COR-L47 (cell line): ENCODE measurements at places on chromosomes 2 and 18.

DNA sequence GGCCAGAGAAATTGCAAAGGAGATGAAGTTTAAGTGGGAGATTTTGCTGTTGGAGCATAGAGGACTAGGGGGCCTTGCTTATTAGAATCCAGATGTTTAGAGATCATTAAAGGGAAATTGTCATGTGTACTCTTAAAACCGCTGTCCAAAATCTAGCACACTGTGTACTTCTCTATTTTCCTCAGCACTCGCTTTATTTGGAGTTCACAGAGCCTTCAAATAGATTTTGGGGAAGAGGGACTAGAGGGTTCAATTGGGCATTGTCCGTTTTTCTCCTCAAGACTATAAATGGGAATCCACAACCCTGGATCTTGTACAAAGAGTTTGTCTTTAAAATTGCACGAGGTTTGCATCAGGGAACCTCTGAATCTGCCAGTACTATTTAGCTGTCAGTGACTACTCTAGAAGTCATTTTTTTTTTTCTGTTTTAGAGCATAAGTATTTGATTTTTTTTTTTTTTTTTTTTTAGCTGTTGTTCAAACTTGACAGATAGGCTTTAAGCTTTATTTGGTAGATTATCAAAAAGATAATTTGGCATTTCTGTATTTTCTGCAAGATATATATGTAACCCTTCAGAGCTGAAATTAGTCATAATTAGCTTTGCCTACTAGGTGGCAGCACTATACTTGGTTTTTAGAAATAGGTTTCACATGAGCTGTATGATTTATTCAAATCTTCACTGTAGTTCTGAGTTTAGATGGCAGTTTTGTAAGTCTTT lies 14.2 kb downstream of the PMS1 start:
- peak; percentile 8 for DNase-seq

DNA sequence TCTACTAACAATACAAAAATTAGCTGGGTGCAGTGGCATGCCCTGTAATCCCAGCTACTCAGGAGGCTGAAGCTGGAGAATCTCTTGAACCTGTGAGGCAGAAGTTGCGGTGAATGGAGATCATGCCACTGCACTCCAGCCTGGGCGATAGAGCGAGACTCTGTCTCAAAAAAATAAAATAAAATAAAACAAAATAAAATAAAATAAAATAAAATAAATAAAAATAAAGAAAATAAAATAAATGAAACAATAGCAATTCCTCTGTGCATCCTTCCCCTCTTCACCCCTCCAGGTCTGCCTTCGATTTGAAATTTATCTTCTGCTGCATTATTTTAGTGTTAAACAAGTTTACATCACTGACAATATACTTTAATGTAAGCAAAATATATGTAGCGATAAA lies 63.0 kb upstream of the UXS1 start:
- DNase-seq = no peak

GRCh38 chr2:205574001-205574400 lies 108.3 kb upstream of the NRP2 start:
- no peak for DNase-seq

DNA sequence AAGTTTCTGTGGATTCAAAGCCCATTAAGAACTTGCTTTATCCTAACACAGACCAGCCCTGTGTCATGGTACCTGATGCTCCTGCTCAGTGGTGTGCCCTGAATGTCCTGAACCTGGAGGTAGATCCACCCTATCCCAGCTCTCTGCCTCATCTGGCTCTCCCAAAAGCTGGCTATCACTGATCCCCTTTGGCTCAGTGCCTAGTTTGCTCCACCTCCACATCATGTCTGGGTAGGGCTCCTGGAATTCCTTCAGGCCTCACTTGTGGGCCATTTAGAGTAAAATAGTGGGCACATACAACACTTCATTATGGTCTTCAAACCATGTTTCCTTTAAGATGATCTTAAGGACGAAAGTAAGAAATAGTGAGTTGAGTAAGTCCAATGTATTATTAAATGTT lies 4.8 kb upstream of the ABCB11 start:
- DNase-seq = no peak

DNA sequence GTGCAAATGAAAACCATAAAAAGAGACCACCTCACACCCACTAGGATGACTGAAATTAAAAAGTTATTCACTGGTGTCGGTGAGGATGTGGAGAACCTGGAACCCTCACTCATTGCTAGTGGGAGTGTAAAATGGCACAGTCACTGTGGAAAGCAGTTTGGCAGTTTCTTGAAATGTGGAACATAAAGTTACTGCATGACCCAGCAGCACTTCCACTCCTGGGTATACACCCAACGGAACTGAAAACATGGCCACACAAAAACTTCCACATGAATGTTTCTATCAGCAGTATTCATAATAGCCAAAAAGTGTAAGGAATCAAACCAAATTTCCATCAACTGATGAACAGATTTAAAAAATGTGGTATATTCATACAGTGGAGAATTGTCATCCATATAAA lies 65.1 kb upstream of the SLC66A3 start:
- DNase-seq = no peak
